ENCODE measurements at places on chromosomes 2 and 18. TPM values are rescaled to one million over a fixed set of nuclear protein-coding genes. Genes with fewer than 3 reads are reported as not detected.

DNA sequence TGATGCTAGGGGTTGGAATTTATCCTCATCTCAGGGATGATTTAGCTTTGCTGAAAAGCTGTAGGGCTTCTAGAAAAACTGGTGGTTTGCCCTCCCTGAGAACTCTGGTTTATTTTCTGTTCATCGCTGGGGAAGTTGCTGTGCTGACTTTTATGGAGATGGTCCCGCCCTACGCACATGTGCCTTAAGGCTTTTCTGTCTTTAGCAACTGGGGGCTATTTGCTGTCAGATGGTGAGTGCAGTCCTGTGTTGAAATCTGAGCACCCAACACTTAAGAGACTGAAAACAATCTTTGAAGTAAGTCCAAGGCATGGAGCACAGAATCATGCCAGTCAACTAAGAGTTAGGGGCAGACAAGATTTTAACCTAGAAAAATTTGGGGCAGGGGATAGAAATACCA, 2148.4 kb upstream of the CELF4 start:
- no peak for DNase-seq

DNA sequence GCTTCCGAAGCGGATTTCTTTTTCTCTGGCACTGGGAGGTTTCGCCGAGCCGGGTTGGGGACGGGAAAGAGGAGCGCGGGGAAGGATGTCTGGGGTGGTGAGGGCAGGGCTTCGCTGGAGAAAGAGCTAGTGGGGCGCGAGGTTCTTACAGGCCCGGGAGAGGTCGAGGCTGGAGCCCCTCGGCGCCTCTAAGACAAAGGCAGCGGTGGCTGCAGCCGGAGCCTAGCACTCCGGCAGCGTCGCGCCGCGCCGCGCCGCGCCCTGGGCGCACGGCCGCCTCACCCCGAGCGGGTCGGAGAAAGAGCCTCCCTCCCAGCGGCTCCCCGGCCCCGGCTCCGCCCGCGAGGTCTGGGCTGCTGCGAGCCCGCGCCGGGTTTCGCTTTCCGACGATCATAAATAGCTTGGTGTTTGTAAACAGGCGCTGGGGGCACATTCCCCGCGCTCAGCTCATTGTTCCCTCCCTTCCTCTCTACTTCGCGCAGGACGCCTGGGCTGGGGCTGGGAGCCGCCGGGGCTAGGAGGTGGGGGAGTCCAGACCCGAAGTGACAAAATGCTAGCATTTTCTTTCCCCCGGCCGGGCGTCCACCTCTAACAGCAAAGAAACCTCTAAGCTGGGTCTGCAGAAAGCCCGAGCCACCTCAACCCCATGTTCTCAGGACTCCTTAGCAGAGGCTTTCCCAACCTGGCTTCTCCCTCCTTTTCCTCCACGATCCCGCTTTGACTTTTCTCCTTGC, 813 bp upstream of the MEIS1 start:
- peak; percentile 89 for DNase-seq

DNA sequence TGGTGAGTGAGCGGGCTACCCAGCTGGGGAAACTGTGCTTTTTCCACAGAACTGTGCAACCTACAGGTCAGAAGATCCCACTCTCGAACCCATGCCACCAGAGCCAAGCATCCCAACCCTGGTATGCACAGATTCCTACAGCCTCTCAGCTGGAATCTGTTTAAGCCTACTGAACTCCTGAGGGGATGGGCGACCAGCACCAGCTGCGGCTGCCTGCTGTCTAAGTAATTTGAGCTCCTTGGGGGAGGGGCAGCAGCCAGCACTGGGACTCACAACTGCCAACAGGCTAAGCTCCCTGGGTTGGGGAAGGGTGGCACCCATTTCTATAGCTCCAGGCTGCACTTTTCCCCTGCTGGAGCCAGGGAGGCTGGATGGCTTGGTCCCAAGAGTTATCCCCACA, 11.8 kb downstream of the CYP27C1 start:
- DNase-seq = peak; percentile 84

- DNase-seq = peak; percentile 17
These were observed 3.4 kb downstream of the SERPINB2 start for GRCh38 chr18:63890950-63891304.

DPP10 gene
- 0.08 TPM for polyA plus RNA-seq

DNA sequence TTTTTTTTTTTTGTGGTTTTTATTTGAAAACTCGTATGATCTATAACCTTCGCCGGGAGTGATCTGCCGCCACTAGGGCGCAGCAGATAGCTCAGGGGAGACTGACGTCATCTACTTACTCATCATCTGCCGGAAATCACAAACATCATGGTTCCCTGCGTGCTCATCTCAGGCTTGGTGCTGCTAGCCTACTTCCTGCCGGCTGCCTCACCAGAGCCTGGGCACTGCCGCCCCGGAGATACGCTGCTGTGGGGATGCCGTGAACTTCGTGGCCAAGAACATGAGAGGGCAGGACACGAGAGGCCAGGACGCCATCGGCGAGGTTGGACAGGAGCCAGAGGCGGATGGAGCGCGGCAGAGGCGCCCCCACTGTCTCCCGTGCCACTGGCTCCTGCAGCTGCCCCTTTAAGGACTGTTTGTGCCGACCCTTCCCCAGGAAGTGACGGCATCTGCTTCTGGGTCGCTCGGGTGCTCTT, 68.8 kb downstream of the DOK6 start:
- no peak for DNase-seq

GRCh38 chr2:44135296-44135695, 33.4 kb upstream of the PPM1B start:
- no peak for DNase-seq

RAB6C gene
- polyA plus RNA-seq = 0.03 TPM

DNA sequence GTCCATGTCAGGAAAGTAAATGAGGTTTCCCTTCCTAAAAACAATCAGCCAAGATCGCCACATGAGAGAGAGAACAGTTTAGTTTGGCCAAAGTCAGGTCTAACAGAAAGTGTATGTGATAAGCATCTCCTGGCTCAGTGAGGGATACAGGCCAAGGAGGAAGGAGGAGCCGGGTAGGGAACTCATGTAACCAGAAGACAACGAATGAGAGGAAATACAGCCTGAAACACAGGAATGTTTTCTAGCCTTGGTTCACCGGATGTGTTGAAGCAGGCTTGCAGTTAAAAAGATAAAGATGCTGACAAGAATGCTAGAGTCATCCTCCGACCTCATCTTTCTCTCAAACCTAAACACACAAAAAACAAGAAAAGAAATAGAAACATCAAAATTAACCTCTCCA, 283.9 kb upstream of the SIX2 start:
- no peak for DNase-seq

- DNase-seq = no peak
These were observed 22.1 kb upstream of the CATIP start for GRCh38 chr2:218334531-218334930.

GRCh38 chr2:158143703-158144360, 42.2 kb downstream of the UPP2 start:
- DNase-seq = no peak

- DNase-seq = no peak
These were observed 33.2 kb downstream of the OSGEPL1 start for GRCh38 chr2:189729430-189729829.

DNA sequence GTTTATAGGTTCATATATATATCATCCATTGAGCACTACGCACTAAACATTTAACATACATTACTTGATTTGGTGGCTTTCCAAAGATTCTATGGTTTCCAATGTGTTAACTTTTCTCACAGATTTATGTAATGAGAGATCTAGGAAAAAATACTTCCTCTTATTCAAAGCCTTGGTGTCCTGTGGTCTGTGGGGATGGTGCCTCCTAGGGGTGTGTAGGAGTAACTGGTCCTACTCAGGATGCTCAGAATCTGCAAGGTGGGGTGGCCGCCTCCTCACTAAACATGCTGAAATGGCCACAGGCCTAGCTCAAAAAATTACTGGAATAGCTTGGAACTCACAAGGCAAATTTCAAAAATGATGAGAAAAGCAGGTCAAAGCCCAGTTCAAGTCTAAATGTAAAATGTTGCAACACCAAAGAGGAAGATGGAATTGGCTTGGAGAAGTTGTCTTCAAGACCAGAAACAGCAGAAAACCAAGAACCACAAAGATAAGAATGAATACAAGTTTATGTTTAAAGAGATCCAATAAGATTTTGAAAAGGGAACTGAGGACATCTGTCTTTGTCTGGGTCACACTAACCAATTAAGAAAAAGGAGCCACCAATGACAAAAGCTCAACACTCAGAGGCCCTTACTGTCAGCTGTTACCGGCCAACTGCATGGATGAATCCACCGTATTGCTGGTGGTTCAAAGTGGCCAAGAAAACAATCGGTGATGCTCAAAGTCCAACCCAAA, 11.5 kb downstream of the GPR55 start:
- peak; percentile 46 for DNase-seq

DNA sequence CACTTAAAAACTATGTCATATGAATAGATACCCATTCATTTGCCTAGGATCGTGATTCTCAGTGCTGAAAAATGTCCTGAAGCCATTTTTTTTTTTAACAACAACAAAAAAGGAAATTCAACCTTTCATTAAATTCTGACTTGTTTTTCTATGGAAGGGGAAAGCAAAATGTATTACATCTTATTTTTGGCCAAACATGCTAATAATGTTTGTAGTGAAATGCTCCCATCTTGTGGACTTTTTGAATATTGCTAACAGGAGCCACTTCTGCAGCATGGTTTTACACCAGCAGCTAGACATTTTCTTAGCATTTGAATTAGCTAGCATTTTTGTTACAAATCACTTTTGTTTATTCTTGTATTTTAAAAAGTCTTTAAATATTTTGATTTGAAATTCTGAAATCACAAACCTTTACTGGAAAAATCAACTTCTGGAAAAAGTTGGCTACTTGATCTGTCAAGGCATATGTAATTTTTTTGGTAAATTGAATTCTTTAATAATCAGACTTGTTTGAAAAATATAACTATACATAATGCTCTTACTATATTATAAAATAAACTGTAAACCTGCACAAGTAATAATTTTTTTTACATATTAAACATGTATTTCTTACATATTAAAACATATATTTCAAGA, 75.8 kb downstream of the KIDINS220 start:
- DNase-seq = peak; percentile 78

GRCh38 chr18:43563780-43564179, 286.5 kb upstream of the SYT4 start:
- DNase-seq = peak; percentile 33

DNA sequence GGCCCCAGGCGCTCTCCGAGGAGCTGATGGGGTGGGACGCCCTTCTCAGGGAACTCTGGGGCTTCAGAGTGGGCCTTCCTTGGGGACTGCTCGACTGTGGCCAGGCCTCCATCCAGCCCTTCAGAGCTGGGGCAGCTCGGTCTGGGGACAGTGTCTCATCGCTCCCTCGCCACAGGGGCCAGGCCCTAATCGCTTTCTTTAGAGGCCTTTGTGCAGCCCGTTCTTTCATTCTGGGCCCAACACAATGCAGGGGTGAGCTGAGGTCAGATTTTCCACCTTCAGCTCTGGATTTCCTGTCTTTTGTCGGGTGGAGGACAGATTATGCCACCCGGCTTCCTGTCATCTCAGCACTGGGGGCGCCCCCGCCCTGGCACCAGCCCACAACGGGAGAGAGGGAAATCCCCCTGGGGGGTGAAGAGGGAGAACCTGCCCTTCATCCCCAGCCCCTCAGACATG, 25.2 kb downstream of the MYCN start:
- DNase-seq = no peak

- no peak for DNase-seq
These were observed 195.8 kb downstream of the NDUFA10 start for GRCh38 chr2:239829326-239829725.

IKZF2 gene
- 1.3 TPM for polyA plus RNA-seq

UGT1A3 gene
- polyA plus RNA-seq = not detected

EIPR1 gene
- 12.0 TPM for polyA plus RNA-seq

DNA sequence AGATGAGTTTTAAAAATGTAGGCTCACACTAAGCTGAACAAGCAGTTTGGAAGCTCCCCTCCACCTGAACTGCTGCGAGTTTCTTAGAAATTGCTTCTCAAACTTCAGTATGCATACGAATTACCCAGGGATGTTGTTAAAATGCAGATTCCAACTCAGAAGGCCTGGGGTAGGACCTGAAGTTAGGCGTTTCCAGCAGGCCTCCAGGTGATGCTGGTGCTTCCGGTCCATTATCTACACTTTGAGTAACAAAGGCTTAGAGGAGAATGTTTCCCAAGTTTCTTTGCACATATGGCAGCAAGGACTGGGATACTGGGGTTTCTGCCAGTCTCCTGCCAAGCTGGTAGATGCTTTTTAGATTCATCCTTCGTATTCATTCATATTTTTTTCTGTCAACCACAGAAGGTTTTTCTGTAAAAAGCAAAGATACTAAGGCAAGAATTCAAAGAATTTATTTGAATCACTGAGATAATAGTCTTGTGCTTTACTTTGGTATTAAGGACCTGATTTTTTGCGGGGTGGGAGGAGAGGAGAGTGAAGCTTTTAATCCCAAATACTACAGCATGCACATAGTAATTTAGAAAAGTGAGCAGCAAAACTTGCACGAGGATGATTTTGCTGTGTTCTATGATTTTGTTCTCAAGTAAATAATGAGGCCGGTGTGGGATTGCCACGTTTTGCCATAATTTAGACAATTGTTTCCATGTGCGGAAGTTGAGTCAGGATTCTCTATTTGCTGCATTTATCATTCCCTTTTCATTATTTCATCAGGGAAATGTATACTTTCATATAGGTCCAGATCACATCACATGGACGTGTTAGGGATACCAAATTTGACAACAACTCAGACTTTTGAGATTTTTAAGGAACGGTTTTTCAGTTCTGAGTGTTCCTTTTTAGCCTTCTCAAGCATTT, 137.6 kb upstream of the SPATS2L start:
- DNase-seq = no peak

GRCh38 chr2:16655905-16656642, 9.6 kb downstream of the CYRIA start:
- DNase-seq = no peak

DNA sequence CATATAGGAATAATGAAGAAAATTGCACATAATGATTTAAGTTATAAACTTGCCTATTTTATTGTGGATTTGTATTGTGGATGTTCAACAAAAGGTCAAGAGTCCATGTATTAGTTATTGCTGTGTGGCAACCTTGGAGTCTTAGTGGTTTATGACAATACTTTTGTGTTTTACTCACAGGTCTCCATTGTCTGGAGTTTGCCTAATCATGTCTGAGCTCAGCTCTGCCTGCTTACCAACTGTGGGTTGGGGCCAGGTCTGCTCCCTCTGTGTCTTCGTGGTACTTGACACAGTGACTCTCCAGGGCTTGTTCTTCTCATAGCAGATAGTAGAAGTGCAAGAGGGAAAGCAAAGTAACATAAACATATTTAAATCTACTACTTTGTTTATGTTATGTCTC, 382.5 kb downstream of the CBLN2 start:
- no peak for DNase-seq

GRCh38 chr18:55102501-55102900, 143.2 kb upstream of the CCDC68 start:
- DNase-seq = peak; percentile 61

DNA sequence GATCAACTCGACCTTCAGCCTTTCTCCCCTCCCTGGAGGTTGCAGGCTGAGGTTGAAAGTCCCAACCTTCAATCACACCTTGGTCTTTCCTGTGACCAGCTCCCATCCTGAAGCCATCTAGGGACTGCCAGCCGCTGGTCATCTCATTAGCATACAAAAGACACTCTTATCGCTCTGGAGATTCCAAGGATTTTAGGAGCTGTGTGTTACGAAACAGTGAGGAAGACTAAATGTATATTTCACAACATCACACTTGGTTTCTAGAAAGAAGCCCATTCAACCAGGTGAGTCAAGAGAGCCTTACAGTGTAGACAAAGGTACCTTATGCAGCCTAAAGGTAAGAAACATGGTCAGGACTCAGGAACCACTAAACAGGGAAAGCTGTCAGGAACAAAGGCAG, 126.4 kb downstream of the SH3BP4 start:
- DNase-seq = no peak

CXCR4 gene
- 214 TPM for polyA plus RNA-seq

GRCh38 chr2:98180456-98180855, 93.5 kb downstream of the VWA3B start:
- DNase-seq = no peak

GRCh38 chr18:70121842-70122241, 83.6 kb downstream of the RTTN start:
- no peak for DNase-seq

MOCOS gene
- 2.4 TPM for polyA plus RNA-seq
